ENCODE measurements at places on chromosomes 7 and 10.

GRCh38 chr10:105844241-105844640 lies 1203.2 kb downstream of the SORCS3 start:
- no peak for DNase-seq

GRCh38 chr10:91357497-91357896 lies 52.6 kb upstream of the HECTD2 start:
- no peak for DNase-seq

- DNase-seq: no peak
Measured at GRCh38 chr7:147937428-147937827, 653.1 kb upstream of the C7orf33 start.

DNA sequence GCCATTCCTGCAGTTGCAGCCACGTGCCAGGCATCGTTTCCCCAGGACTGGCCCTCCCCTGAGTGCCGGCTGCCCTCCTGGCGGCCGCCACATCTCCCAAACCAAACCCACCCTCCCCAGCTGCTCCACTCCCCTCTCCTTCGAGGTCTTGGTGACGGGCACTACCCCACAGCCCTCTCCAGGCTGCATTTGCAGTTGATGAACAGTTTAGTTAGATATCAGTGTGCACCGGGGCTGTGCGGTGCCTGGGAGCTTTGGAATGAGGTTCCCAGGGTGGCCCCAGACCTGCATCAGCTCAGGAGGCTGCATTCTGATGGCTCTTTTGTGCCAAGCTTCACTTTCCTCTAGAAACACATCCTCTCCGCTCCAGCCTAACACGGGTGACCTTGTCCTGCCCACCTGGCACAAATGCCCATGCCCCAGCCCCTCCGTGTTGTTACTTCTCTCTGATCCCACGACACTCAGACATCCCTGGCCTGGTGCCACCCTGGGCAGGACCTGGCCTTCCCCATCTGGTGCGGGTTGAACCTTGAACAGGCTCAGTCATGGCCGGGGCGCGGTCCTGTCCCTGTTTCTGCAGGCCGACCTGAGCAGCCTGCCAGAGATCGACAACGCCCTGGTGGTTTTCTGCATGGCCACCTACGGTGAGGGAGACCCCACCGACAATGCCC lies 14.5 kb downstream of the TMEM120A start:
- DNase-seq: no peak

DNA sequence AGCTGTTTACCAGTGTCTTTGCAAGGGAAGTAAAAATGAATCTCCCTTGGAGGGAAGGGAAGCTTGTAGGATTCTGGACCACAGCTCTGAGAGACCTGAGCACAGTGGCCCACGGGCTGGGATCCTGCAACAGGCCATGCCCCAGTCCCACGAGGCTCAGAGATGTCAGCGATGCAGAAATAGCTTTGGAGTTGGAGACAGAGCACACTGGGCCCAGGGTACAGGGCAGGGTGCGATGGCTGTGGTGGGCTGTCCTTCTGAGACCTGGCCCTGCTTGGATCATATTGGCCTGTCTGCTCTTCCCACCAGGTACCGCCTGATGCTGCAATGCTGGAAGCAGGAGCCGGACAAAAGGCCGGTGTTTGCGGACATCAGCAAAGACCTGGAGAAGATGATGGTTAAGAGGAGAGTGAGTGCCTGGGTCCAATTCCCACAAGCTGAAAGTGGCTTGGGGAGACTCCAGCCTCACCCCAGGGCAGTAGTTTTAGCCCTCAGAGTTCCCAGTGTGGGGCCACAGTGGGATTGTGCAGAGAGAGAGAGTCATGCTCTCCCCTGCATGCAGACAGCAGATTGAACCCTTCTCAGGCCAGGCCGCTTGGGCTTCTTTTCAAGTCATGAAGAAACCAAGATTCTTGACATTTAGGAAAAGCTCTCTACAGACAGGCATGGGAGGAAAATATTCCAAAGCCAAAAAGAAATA lies 13.5 kb upstream of the CSGALNACT2 start:
- no peak for DNase-seq

GRCh38 chr10:86389441-86390193 lies 23.0 kb upstream of the GRID1 start:
- DNase-seq: no peak

- no peak for DNase-seq
Measured at GRCh38 chr7:43143918-43144589, 31.6 kb downstream of the HECW1 start.

DNA sequence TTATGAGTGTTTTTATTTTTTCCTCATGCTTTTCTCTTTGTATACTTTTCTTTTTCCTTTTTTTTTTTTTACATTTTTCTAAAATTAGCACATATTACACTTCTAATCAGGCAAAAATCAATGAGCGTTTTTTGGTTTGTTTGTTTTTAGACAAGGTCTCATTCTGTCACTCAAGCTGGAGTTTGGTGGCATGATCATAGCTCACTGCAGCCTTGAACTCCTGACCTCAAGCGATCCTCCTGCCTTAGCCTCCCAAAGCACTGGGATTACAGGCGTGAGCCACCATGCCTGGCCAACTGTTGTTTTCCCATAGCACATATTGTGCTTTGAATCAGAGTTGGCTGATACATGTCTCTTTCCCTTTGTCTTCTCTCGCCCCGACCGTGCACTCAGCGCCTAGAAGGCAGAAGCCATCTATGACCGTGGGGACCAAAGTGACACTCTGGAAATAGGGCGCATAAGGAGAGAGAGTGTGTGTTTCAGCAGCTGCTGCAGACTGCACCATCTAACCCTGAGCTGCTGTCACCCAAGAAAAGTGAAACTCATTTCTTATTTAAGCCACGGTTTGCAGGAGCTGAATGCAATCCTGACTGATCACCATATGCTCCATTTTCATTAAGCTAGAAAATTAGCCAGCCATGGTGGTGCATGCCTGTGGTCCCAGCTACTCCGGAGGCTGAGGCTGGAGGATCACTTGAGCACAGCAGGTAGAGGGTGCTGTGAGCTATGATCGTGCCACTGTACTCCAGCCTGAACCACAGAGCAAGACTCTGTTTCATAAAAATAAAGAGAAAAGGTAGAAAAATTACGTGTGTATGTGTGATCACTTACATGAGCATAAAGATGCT lies 41.4 kb upstream of the GTF2I start:
- DNase-seq: no peak

GRCh38 chr10:125116041-125116649 lies 44.2 kb downstream of the CTBP2 start:
- DNase-seq: no peak

GRCh38 chr10:11335881-11336430 lies 275.5 kb downstream of the USP6NL start:
- no peak for DNase-seq

GRCh38 chr10:1451941-1452340 lies 285.4 kb downstream of the ADARB2 start:
- DNase-seq: no peak

DNA sequence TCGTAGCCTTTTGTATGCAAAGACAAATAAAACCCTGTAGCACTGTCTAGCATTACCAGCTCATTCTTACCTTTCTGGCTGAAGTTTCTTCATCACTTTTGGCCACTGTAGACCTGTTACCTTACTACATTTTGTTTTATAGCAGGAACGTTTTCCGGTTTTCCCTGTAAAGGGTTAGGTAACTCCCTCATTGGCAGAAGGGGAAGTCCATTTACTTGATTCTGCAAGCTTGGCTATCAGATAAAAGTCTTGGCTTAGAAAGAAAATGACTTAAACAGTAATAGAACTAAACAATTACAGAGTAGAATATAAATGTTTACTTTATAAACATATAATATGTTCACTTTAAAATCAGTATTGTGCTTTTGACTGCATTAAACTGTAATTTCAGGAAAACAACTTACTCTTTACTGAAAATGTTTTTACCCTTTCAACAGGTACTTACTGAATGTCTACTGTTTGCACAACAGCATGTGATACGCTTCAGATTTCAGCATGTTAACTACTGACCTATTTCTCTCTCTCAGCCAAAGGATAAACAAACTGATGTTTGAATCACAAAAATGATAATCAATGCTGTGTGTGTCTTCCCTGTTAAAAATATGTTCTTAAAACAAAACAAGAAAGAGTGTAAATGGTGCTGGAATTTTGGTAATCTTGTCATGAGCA lies 67.1 kb downstream of the OTUD1 start:
- no peak for DNase-seq

- peak; percentile 19 for DNase-seq
Measured at GRCh38 chr7:108146070-108146842, 16.1 kb upstream of the LAMB4 start.

GRCh38 chr7:16708511-16708910 lies 45.0 kb upstream of the TSPAN13 start:
- DNase-seq: no peak

DNA sequence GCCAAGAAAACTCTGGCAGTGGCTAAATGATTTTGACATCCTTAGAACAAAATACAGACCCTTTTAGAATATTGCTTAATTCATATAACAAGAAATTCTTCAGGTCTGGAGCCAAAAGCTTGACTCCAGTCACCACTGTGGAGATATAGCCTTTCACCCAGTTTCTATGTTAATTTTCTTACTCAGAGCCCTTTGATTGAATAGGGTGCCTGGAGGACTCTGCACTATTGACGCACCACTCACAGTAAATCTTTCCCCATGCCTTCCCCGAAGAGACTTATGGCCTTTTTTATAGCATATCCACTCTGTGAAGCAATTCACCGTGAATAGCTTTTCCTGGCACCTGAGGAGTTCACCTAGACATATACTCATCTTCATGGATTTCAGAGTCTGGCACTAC lies 613.8 kb downstream of the ZWINT start:
- DNase-seq: no peak

DNA sequence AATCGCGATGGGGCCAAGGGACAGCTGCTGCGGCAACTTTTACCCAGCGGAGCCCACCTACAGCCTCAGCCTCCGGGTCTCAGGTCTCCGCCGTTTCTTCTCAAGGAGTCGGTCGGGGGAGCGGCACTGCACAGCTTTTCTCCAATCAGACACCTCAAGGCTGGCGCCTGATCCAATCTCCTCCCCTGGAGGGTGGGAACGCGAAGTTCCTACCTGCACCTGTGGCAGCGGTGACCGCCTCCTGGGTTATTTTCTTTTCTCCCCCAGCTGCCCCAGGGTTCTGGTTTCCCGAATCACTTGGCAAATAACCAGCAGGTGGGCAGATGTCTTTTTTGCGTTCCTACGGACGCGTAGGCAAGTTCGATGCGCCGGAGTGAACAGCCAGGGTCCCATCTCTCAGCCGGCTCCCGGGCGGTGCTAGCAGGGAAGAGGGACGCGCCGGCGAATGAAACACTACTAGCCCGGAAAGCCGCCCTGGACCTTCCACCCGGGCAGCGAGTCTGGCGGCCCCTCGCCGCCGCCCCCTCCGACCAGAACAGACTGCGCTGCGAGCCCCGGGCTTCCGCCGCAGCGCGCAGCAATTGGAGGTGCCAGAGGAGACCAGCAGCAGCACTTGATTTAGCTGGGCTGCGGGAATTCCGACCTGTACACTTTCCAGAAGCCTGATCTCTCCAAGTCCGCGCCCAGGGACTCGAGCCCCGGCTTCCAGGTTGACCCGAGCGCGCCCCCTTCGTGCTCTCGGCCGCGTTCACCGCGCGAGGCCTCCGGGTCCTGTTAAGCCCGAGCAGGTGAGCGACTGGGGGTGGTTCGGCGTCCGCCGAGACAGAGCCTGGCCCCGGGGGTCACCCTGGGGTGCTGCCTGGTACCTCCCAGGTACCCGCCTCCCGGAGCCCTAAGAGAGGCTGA lies at the start of gene PRR15:
Gene PRR15, plus strand, starts transcription at position 246 of the 906 bp plus-strand sequence. CDS start 2,495 bp downstream, outside the sequence.
- peak; percentile 88 for DNase-seq

DNA sequence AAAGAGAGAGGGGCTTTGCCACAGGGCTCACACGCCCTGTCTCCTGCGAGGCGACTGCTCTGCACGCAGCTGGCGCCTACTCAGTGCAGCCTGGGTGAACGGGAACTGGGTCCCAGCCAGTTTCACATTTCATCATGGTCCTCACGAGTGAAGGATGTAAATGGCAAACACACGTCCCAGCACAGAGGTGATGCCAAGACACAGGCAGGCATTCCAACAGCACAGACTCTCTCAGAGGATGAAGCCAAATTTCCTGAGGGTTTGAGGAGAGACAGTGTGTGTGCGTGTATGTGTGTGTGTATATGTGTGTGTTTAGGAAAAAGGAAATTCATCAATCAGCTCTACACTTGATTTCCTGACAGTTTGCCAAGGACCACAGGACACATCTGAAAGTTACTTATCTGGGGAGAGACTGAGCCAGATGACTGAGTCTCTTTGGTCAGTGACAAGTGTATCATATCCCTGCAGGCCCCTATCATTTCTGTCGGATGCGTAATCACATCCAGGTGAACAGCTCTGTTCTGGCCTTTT lies 53.9 kb downstream of the CHST15 start:
- no peak for DNase-seq

DNA sequence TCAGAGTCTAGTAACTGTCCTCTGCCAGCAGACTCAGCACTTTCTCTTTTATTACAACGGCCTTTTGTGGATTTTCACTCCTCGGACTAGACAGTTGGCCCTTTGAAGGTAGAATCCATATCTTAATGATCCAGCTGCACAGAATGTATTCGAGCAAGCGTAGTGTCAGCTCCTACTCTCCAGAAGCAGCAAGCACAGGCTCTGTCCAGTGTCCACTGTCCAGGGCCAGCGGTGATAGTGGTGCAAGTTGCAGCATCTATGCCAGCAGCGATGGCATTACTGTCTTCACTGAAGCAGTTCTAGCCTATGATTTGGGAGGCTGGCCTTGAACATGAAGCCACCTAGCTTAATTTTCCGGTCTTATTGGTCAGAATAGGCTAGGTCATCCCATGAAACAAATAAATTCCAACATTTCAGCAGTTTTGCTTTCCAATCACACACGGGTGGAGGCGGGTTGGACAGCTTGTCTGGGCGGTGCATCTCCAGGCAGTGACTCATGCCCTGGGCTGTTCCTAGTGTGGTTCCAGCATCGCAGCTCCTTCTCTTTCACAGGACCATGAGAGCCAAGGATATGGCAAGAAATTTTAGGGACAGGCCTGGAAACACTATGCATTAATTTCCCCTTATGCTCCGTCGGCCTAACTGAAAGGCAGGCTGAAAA lies 108.6 kb upstream of the KCNMA1 start:
- DNase-seq: no peak

DNA sequence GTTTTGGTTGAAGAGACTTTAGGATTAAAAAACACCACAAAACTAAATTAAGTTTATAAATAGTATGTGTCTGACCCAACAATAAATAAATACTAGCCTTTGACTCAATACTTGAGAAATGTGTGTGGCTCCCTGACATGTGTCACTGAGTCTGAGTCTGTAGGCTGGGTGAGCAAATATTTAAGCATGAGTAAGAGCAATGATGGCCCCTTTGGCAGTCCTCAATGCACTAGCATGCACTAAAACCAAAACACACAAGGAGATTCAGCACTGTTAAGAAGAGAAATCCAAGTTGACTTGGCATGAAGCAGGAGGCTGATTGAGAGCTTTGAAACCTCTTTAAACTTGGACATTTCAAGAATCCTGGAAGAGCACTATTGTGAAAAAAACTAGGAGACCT lies 37.1 kb downstream of the CCDC71L start:
- DNase-seq: no peak

Measured in HuH-7.5 (cell line).